Activated T-cell treated with anti-CD3 and anti-CD28 coated beads for 24 hours (primary cell): ENCODE measurements at places on chromosomes 12 and 14.

DNA sequence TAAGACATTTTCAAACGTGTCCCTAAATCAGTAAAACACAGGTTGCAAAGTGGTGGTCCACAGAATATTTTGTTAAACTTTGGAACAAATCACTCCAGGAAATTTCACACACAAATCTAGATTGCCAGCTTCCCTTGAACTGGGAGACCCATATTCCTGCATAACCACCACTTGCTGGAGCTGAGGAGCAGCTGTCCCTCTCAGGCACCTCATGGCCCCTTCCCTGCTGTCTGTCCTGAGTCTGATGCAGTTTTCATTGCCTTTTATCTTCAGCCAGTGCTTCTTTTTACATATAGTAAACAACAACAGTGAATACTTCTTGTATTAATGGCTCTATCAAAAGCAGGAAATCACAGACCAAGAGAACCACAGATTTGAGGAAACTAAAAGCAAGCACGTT is 289.3 kb downstream of the MED13L start:
- DNase-seq: no peak

GRCh38 chr12:48824112-48824511 is 5.8 kb downstream of the CACNB3 start:
- no peak for DNase-seq

GRCh38 chr12:122547330-122547729 is 20.3 kb downstream of the KNTC1 start:
- DNase-seq: no peak

- DNase-seq: peak; percentile 98
Measured at GRCh38 chr14:20454516-20455354, at the start of the genes APEX1 and OSGEP. TSS of gene APEX1 (plus strand) at chr14:20455226. CDS start at chr14:20455646, 420 bp downstream. TSS of gene OSGEP (minus strand) at chr14:20454812. CDS start at chr14:20454683, 129 bp downstream.

DNA sequence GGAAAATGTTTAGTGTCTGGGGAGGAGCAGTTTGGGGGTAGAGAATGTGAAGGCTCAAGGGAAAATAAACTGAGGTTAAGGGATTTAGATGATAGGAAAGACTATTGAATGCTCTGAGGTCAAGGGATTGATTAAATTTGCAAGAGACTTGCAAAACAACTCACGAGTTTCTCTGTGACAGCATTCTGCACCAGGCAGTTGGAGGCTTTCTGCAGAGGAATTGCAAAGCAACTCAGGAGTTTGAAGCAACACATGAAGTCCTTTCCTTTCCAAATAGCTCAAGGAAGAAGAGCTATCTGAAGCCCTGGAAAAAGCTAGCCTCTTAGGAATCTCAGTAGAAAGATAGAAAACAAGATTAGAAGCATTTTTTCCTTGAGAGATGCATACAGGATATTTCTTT is 23.9 kb downstream of the SLC7A8 start:
- no peak for DNase-seq

- DNase-seq: no peak
Measured at GRCh38 chr14:67577181-67577808, 22.8 kb downstream of the PIGH start.

GRCh38 chr12:102300824-102301461 is 103.3 kb upstream of the PMCH start:
- no peak for DNase-seq

- DNase-seq: no peak
Measured at GRCh38 chr14:88384718-88385117, 739 bp upstream of the SPATA7 start.

GRCh38 chr12:124032265-124032886 is 59.4 kb downstream of the ZNF664 start:
- peak; percentile 4 for DNase-seq

- no peak for DNase-seq
Measured at GRCh38 chr12:64991121-64991611, 129.9 kb downstream of the WIF1 start.

- DNase-seq: no peak
Measured at GRCh38 chr12:3802721-3803120, 49.8 kb upstream of the CRACR2A start.

DNA sequence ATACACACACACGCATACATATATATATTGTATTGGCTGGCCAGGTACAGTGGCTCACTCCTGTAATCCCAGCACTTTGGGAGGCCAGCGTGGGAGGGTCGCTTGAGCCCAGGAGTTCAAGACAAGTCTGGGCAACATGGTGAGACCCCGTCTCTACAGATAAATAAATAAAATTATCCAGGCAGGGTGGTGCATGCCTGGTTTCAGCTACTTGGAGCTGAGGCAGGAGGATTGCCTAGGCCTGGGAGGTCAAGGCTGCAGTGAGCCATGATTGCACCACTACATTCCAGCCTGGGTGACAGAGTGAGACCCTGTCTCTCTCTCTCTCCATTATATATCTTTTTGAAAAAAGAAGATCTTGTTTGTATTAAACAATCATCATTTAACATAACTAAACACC is 4.6 kb upstream of the SYNE3 start:
- no peak for DNase-seq

DNA sequence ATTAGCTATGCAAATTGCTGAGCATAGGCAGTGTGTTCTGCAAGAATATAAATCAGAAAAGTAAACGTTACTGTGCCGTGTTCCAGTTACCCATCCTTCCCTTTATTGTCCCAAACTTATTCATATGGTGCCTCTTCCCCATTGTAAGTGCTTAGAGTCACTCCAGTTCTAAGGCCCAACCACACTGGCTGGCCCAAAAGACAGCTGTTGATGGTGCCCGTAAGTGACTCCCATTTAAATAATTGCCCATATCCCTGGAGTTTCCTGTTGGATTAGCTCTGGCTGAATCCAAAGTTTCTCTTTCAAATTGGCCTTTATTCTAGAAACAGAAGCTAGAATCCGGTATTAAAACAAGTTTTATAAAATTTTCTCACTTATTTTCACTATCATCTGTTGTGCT is 400.1 kb upstream of the DDHD1 start:
- DNase-seq: no peak

- no peak for DNase-seq
Measured at GRCh38 chr14:99769799-99770198, 23.4 kb upstream of the EML1 start.

DNA sequence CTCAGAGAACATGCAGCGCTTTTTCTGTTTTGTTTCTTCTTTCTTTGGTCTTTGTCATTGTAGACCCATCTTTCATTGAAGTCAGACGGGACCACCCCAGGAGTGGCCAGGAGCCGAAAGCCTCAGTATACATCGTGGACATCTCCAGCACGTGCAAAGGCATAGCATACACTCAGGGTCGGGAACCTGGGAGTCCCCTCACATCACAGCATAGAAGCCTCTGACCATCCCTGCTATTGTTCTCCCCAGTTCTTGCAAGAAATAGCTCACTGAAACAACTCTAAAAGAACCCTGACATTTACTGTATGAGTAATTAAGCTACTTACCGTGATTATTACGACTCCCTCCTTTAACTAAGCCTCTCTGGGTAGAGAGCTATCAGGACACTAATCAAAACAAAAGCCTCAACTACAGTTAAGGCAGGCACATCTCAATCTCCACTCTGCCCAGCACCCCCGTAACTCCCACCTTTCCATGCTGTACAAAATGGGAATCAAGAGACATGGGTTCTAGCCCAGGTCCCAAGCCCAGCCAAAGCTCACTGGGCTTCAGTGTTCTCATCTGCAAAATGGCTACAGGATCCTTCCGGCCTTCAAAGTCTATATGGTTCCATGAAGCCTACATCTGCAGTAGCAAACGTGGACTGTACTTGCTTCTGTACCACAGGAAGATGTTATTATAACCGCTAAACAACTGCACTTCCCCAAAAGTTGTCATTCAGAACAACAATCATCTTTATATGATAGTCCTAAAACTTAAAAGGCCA is 6.7 kb downstream of the CCDC88C start:
- DNase-seq: no peak

DNA sequence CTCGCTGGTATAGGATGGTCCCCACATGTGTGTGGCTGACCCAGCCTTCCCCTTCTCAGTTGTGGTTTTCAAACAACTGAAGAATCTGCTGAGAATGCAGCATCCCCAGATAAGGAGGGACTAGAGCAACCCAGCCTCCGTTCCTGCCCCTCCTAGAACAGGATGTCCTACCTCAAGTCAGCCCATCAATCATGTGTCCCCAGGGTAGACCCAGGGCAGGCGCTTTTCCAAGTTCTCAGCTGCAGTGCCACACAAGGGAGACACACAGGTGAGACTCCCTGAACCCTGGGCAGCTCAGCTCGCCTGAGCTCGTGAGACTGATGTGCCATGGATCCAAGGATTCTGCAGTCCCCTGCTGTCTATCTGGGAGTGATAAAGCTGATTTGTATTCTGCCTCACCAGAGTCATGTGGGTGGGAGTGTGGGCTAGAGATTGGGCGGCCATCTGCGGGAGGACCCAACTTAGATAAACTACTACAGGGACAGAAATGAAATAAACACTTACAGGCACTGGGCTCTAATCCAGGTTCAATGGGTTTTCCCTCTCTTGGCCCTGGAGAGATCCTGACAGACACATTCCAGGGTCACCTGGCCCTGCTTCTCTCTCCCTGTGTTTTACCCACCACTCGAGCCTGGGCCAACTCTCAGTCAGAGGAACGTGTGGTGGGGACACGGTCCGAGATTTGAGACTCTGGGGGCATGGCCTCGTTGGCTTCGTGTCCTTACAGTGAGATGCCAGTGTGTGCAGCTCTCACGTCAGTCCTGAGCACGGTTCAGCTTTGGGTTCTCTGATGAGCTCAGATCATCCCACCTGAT is 303.5 kb upstream of the SFSWAP start:
- no peak for DNase-seq

DNA sequence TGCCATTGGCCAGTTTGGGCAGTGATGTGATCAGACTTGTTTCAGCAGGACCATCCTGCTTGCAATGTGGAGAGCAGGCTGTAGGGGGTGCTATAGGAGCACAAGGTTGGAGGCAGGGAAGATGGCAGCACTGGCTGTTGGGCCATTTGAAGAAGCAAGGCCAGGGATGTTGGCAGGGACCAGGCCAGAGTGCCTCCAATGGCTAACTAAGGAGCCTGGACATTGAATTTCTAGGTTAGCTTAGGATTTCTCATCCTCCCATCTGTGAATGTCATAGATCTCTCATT is 23.5 kb downstream of the FGF23 start:
- peak; percentile 11 for DNase-seq

DNA sequence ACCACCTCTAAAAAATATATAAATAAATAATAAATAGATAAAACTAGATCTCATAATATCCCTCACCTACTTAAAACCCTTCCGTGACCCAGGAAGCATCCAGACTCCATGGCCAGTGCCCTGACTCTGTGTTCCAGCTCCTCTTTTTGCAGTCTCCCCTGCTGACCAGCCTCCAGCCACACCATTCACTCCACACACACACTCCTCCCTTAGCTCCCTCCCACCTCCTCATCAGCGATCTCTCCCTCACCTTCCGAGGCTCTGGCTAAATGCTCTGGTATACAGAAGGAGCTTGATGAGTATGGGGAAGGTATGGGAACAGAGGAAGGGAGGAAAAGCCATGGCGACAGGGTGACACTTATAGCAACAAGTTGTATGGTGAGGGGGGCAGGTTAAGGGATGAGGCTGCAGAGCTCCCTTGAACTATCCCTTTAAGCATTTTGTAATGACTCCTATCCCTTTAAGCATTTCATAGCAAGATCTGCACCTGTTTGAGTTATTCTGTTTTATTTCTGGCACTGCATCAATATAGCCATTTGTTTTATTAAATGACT is 26.1 kb upstream of the EIF4B start:
- no peak for DNase-seq

DNA sequence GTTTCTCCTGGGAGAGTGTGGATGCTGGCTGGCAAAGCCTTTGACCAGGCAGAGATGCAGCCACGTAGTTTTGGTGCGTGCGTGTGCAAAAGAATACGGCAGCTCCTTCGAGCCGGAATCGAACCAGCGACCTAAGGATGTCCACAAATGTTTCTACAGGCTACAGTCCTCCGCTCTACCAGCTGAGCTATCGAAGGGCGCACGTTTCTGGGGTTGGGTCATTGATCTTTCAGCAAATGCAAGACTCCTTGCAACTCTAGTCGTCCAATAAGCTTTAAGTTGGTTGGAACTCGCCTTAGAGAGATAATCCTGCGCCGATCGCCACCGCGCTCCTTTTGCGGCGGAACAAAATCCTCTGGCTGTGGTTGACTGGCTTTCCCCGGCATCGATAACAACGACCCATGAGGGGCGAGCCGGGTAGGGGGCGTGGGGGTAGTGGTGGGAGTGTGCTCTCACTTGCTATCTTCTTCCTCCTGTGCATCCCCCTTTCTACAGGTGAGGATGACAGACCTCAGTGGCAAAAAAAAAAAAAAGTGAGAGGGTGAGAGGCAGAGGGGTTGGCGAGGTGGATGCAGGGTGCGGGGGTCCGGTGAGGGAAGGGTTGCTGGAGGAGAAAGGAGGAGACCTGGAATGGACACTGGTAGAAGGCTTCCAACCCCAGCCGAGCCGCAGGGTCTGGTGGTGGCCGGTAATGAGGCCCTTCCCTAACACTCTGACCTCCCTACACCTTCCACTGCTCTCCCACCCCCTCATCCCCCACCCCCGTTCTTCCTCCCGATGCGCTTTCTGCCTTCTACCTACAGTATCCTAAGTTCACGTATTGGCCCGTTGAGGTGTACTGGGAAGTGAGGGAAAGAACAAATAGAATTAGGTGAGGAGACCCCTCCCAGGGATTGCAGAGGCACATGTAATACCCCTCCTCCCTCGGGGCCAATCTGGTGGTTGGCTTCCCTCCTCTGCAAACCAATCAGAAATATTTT is 11.8 kb upstream of the OR6S1 start:
- DNase-seq: peak; percentile 66

DNA sequence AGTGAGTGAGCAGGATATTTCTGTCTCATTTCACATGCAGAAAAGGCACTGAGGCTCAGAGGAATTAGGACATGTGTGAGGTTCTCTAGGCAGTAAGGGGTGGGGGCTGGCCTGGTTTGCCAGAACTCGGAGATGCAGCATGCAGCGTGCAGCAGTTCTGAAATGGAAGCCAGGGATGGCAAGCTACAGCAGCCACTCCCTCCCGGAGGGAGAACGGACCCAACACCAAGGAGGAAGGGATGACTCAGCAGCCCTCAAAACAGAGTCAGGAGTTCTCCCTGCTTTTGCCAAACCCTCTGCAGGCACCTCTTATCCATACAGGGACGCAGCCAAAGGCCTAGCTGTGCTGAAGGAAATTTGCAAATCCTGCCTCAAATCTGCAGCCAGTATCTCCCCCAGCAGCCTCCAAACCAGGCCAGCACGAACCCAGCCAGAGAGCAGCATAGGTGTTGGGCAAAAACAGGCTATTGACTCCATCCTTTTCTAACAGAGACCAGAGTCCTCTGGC is 10.3 kb upstream of the SERPINA3 start:
- no peak for DNase-seq

DNA sequence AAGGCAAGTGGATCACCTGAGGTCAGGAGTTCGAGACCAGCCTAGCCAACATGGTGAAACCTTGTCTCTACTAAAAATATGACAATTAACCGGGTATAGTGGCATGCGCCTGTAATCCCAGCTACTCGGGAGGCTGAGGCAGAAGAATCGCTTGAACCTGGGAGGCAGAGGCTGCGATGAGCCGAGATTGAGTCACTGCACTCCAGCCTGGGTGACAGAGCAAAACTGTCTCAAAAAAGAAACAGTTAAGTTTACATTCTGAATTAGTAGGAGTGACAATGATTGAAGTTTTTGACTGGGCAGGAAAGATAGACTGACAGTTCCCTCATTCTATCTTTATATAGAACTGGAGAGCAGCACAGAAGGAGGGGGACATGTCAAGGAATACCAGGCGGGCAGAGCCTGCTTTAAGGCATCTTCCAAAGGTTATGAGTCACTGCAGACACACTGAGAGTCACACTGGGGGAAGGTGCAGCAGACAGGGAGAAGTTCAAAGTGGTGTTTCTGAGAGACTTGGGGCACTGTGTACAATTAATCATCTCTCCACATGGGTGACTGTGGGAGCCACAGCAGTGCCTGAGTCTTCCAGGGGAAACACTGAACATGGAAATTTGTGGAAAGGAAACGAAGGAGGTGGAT is 42.8 kb upstream of the RNASE3 start:
- no peak for DNase-seq

GRCh38 chr14:66111891-66112290 is 374.3 kb upstream of the CCDC196 start:
- DNase-seq: no peak
